ENCODE measurements at places on chromosomes 5 and 9.

DNA sequence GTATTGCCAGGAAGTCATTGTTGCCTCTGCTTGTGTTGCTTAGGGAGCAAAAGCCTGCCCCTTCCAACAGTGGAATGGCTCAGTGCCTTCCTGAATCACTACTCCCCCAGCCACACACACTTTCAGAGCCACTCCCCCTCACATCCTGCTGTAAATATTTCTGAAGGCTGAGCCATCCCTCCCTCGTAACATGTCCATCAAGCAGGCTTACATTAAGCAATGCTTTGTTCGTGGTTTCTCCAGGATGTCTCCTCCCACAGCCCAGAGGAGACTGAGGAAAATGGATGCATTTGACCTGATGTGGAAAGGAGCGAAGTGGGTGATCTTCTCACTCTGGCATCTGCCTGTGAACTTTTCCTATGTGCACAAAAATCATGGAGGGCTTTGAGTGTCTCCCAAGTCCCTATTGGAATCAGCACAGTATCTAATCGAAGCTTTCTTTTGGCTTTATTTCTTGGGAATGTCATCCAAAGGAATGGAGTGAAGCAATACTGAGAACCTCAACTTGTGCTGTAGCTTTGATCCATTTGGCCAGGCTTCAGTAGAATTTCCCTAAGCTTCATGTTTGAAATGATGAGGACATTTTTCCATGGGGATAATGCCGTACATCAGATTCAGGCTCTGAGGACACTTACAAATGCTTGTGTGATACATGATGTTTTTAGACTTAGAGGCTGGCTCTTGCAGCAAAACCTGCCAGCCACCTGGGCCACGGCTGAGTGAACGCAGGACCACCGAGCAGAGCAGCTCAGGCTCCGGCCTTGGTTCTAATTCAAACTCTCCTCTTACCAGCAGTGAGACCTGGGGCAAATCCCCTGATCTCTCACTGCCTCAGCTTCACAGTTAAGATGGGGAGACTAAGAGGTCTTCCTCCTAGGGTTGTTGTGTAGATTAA, 389.1 kb downstream of the ENC1 start:
- DNase-seq, result no peak

DNA sequence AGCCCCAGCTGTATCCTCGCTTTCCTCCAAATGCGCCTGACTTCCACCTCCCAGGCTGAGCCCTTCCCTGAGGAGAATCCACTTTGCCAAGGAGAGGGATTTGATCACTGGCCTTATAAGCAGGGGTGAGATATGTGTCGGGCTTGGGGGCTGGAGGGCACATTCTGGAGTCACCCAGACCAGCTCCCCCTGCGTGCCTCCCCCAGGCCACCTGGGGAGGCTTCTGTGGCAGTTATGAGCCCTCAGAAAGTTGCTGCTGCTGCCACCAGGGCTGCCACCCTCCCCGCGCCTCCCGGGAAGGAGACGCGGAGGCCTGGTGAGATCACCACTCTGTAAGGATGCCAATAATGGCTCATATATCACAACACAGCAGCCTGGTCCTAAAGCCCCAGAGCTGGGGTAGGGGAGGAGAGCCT, 211.5 kb downstream of the PAPPA start:
- peak; percentile 71 for DNase-seq

DNA sequence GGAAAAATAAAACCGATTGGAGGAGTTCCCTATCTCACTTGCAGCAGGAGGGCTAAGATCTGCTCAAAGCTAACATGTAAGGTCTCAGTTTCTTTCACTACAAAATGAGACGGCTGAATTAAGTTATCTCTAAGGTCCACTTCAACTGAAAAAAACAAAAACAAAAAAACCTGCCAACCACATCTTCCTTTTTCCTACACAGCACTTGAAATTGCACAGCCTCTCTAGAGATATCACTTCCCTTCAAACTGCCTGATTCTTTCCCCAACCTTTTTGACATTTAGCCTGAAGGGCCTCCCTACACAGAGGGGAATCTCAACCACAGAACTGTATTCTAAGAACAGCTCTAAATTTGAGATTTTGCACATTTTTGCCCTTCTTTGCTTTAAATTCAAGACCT, 227.9 kb upstream of the TARS1 start:
- DNase-seq, result no peak

GRCh38 chr5:55657443-55657842, 54.7 kb downstream of the SLC38A9 start:
- no peak for DNase-seq

- no peak for DNase-seq
Observed at GRCh38 chr9:22976454-22976853, 529.8 kb downstream of the DMRTA1 start.

GRCh38 chr9:131639769-131640437, 94.6 kb downstream of the PRRT1B start:
- no peak for DNase-seq

DNA sequence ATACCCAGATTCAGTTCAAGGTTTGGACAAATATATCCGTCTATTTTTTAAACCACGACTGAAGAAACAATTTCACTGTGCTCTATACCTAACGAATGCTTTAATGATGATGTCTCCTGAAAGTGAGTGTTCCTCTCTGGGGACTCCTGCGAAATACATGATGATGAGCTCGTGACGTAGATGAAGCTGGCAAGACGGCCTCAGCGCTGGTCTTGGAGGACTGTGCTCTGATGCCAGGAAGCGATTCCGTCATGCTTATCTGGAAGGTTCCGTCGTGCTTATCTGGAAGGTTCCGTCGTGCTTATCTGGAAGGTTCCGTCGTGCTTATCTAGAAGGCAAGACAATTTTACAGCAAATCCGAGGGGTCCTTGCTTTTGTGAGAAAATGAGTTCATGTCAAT, 250.8 kb upstream of the IRX2 start:
- no peak for DNase-seq

Data from Right ventricle myocardium superior (tissue), 1 donor.